ENCODE measurements at places on chromosomes 3 and 15.

GRCh38 chr15:66108483-66109265, 144.9 kb downstream of the MEGF11 start:
- no peak for DNase-seq

DNA sequence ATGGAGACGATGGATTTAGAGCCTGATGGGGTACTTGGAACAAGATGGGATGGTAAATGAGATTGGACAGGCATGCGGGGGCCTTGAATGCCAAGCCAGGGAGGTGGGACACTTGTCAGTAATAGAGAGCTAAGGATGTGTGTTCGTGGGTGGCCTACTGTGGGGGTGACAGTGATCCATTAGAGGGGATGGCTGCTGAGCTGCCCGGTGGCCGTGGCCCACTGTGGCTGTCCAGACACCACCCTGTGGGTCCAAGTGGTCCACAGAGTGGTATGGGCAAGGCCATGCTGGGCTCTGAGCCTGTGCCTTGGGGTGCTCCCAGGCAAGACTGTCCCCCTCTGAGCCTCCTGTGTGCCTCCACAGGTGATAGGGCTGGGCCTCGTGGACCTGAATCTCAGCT, 17.5 kb downstream of the CAND2 start:
- DNase-seq, result no peak

DNA sequence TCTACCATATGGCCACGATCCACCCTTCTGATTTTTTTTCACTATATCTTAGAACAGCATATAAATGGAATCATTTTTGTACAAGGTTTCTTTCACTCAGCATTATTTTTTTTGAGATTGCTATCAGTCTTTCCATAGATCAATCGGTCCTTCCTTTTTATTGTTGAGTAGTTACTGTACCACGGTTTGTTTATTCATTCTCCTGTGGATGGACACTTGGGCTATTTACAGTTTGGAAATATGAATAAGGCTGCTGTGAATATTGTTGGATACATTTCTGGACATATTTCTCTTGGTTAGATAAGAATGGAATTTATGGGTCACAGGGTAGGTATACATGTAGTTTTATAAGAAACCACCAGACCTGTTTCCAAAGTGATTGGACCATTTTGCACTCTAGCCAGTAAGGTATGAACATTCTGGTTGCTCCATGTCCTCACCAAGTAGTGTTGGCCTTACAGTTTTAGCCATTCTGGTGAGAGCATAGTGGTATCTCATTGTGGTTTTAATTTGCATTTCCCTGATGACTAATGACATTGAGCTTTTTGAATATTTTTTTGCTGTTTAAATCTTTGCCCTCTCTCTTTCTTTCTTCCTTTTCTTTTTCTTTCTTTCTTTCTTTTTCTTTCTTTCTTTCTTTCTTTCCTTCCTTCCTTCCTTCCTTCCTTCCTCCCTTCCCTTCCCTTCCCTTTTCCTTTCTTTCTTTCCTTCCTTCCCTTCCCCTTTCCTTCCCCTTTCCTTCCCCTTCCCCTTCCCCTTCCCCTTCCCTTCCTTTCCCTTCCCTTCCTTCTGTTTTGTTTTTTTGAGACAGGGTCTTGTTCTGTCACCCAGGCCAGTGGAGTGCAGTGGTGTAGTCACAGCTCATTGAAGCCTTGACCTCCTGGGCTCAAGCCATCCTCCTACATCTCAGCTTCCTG, 49.2 kb downstream of the LRRK1 start:
- no peak for DNase-seq

GRCh38 chr15:88174571-88174970, 82.0 kb downstream of the NTRK3 start:
- DNase-seq, result no peak

- no peak for DNase-seq
Observed at GRCh38 chr3:171699601-171700000, 110.7 kb downstream of the PLD1 start.
